ENCODE measurements at places on chromosomes 7 and 10.

DNA sequence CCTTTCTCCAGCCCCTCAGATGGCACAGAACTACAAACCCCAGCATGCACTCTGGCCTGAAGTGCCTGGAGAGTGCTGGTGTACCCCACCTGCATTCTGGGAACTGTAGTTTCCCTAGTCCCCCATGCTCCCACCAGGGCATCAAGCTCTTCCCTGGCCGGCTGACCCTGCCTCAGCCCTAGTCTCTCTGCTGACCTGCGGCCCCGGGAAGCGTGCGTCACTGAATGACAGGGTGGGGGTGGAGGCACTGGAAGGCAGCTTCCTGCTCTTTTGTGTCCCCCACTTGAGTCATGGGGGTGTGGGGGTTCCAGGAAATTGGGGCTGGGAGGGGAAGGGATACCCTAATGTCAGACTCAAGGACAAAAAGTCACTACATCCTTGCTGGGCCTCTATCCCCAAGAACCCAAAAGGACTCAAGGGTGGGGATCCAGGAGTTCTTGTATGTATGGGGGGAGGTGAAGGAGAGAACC lies 2.1 kb downstream of the NOS3 start:
- DNase-seq: no peak

GRCh38 chr10:123567984-123568739 lies 98.0 kb upstream of the GPR26 start:
- no peak for DNase-seq

GRCh38 chr7:129840757-129841156 lies 112.0 kb downstream of the UBE2H start:
- no peak for DNase-seq

- no peak for DNase-seq
Measured at GRCh38 chr7:108419961-108420908, 36.0 kb downstream of the NRCAM start.

GRCh38 chr7:116148108-116148507 lies 62.2 kb upstream of the TES start:
- no peak for DNase-seq

DNA sequence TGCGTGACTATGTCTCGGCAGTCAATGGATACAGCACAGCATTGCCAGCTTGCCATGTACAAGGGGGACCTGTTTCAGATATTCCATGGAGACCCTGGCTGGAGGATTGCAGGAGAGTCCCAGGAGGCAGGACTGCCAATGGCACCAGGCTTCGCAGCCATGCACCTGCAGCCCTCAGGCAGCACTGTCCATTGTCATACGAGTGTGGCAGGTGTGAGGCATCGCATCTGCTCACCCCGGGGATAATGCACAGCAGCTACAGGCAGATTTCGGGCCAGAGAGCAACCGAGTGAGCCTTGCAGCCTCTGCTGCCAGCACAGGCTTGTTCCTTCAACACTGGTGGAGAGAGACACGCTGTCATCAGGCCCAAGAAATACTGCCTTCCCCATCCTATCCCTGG lies 415.1 kb downstream of the PAXIP1 start:
- DNase-seq: no peak

DNA sequence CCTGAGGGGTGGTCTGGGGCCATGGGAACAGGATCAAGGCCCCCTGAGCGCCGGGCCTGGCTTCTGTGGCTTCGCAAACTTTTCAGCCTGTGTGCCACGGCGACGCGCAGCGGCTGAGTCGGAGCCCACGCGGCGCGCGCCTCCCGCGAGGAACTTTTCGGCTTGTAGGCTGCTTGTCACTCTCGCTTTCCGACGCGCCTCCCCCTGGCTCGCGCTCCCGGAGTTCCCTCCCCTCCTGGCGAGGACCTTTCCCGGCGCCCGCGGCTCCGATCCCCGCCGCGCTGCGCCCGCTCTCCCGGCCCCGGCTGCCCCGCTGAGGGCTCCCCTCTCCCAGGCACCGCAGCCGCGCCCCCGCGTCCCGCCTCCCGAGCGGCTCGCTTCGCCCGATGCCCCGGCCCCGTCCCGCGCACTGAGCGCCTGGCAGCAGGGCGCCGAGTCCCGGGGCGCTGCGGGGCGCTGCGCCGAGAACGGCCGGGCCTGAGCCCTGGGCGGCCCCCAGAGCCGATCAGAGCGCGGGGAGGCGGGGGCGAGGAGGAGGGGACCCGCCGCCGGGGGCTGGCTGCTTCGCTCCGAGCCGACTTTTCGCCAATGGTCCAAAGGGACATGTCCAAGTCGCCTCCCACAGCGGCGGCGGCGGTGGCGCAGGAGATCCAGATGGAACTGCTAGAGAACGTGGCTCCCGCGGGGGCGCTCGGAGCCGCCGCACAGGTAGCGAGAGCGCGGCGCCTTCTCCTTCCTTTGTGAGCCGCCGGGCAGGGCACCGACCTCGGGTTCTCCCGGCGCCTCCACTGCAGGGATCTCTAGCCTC lies at the start of gene CACNB2:
CACNB2 (plus strand) TSS at position 276 of the 808 bp plus-strand sequence.
- DNase-seq: no peak

DNA sequence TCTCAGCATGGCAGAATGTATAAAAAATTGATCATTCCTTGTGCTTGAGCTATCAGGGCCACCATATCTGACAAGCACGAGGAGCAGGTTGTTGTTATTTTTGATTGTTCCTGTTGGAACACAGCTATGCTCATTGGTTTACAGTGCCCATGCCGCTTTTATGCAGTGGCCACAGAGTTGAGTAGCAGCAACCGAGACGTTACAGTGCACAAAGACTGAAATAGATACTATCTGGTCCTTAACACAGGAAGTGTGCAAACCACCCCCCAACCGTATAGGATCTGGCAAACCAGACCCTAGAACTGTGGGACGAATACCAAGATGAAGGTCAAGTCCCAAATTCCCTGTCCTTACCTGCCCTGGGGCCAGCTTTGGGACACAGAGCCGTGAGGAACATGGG lies 216.6 kb downstream of the KLF6 start:
- no peak for DNase-seq
